ENCODE measurements at places on chromosomes 12 and 14.
A peak's percentile ranks its signal among the peaks of the same experiment; 100 is the strongest.

GRCh38 chr12:117067016-117067415, 32.2 kb downstream of the TESC start:
- DNase-seq = no peak

DNA sequence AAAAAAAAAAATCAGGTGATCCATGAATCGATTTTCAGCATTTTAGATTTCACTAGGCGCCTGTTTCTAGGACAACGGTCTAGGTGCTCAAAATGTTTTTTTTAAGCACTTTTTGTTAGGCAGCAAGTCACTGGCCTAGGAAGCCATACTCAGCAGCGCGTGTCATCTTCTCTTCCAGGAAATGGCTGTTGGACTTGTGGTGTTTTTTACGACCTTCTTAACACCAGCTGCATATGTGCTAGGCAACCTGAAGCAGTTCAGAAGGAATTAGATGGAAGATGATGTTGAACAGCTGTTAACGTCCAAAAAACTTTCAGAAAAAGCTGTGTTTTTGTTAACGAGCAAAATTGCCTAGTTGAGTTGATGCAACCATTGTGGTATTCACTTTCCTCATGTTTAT, 868 bp downstream of the COX8C start:
- no peak for DNase-seq

GRCh38 chr14:69267492-69267891, 7.5 kb downstream of the GALNT16 start:
- DNase-seq = no peak

DNA sequence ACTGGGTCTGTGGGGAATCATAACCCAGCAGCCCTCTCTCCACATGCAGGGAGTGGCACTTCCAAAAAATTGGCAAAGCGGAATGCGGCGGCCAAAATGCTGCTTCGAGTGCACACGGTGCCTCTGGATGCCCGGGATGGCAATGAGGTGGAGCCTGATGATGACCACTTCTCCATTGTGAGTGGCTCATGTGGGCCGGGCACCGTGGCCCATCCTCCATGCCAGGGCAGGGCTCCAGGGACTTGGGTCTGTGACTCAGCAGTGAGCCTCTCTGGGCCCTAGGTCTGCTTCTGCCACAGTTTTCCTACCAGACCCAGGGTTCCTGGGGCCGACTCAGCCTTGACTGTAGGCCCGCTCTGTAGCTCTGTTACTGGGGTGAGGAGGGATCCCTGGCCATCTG, 2.2 kb downstream of the NPFF start:
- no peak for DNase-seq

DNA sequence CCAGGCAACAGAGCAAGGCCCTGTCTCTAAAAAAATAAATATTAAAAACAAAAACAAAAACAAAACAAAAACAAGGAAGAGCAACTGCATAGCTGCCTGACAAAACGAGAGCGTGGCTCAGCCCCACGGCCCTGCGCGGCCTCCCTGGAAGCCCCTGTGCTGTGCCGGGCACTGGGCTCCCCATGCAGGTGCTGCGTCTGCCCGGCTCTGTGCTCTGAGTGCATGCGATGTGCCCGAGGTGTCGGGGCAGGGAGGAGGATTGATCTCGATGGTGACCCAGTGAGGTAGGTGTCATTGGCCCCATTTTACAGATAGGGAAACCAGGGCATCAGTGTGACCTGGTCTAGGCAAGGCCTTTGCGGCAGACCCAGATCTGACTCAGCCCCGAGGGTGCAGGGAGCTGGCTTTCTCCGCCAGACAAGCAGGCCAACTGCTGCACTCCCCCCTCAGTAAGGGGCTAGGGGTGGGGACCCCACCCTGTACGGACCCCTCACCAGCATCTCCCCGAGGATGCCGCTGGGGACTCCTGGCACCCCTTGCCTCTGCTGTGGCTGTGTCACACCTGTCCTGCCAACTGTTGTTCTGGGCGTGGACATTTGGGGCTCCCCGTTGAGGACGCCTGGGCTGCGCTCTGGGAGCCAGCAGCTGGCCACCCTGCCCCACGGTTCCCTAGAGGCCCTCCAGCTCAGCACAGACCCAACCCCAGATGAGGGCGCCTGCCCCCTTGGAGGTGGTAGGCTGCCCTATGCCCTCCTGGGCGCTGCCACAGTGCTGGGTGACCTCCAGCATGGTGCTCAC, 15.3 kb downstream of the GPR132 start:
- DNase-seq = peak; percentile 9
